ENCODE measurements at places on chromosomes 16 and 17.

GRCh38 chr16:80775450-80775849, 28.9 kb downstream of the CDYL2 start:
- no peak for DNase-seq

DNA sequence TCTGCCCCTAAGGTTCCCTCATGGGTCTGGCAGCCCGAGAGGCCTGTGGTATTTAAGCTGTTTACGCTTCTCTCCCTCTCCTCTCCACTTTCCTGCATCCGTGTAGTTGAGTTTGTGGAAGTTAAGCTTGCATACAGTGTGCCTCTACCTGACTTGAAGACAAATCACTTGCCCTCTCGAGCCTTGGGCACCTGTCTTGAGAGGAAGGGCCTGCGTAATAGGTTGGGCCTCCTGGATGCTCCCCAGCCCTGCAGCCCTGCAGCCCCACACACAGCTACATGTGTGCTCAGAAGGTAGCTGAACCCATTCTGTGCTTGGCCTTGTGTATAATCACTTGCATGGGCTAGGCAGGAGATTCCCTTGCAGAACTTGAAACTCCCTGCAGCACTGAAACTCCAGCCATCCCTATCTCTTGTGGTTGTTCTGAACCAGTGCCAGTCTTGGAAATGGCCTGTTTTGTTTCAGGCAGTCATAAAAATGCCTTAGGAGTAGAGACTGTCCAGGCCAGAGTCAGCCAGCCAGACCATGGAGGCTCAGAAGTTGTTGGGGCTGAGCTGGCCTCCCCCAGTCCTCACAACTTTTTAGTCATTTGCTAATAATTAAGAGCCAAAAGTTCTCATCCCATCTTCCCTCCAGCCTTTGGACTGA, 134.6 kb downstream of the CLEC16A start:
- no peak for DNase-seq

DNA sequence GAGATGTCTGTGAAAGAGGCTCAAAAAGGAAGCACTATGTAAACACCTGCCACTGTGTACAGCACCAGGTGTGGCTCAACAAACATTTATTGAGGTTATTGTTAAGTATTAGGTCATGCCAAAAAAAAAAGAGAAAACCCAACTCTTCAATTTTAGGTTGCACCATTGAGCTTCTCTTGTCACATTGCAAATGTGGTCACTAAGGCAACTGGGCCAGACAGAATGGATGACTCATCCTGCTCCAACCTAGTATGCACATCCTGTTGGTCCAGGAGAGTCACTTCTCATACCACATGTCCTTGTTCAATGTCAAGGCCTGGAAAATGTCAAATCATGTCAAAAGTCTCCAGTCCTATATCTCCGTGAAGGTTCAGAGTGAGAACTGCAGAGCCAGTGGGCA, 25.0 kb downstream of the HOXB1 start:
- no peak for DNase-seq

GRCh38 chr17:58631523-58632323, 60.1 kb downstream of the TEX14 start:
- peak; percentile 86 for DNase-seq

GRCh38 chr16:6949240-6949639, 383.4 kb upstream of the RBFOX1 start:
- no peak for DNase-seq

DNA sequence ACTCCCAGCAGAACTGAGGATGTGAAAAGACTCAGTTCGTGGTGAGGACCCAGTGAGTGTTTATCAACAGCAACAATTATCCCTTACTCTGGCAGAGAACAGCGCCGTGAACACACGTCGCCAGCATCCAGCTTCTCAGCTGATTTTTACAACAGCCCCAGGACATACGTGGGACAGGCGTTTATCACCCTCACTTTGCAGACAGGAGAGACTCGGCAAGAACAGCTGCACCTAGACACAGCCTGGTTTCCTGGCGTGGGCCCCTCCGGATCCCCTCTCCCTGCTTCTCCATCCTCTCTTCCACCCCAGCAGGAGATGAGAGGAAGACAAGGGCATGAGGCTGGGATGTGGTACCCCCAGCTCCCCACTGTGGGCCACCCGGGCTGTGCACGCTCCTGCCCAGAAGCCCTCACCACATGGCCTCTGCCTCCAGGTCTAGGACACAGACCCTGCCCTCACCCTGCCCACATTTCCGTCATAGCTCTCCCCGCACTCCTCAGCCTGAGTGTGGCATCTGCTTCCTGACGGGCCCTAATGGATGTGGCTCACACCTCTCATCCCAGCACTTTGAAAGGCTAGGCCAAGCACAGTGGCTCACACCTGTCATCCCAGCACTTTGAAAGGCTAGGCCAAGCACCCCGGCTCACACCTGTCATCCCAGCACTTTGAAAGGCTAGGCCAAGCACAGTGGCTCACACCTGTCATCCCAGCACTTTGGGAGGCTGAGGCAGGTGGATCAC, 17.5 kb downstream of the ABR start:
- no peak for DNase-seq

Data from CMK (cell line).